ENCODE measurements at places on chromosomes 13 and 19. TPM values are rescaled to one million over a fixed set of nuclear protein-coding genes. Genes with fewer than 3 reads are reported as not detected.

NRTN gene
- total RNA-seq = 6.2 TPM

NACC1 gene
- 72.0 TPM for total RNA-seq

PSG11 gene
- total RNA-seq = not detected

FLT3LG gene
- 10.2 TPM for total RNA-seq

SYCN gene
- 1.1 TPM for total RNA-seq

OLFM2 gene
- total RNA-seq = 10.8 TPM

MBD3L2 gene
- total RNA-seq = not detected

ZNF177 gene
- 3.4 TPM for total RNA-seq

STK24 gene
- 113 TPM for total RNA-seq

DNA sequence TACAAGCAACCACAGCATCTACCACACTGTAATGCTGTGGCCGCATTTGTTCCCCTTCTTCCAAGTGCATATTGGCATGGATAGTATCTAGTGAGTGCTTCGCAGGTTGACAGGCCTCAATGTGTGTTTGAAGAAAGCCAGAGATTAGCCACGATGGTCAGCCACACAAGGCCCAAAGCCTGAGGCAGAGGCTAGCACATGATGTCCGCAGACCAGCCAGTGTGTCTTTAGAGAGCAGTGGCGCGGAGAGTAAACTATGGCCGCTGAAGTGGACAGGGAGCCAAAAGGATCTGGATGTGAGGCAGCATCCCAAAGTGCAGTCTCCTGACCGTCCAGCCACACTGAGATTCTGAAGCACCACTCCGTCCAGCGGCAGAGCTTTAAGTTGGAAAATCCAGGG lies 36.0 kb downstream of the BRD4 start:
- no peak for DNase-seq

DNA sequence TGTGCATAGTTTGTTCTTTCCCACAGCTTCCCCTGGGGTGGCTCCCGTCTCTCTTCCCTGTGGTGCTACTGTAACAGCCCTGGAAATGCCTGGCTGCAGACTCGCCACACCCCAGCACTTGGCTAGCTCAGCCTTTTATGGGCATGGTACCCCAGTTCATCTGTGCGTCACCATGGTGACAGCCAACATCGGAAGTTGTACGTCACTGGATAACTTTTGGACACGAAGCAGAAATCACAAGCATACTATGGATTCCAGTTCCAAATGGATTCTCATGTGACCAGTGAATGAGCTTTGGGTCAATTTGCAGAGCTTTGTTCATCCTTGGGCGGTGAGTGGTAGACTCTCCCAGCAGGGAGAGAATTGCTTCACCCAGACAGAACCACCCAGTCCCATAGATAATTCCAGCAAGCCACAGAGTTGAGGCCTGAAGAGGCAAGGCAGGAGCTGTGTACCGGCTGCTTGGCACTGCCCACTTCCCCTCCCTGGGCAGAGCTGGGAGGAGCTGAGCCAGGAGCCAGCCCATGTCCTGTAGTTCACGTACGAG lies 54.4 kb downstream of the COL4A2 start:
- DNase-seq = peak; percentile 62

- no peak for DNase-seq
These were observed 48.4 kb downstream of the WASF3 start for GRCh38 chr13:26605845-26606244.

GRCh38 chr19:3844596-3844995 lies 24.2 kb downstream of the ZFR2 start:
- no peak for DNase-seq

DNA sequence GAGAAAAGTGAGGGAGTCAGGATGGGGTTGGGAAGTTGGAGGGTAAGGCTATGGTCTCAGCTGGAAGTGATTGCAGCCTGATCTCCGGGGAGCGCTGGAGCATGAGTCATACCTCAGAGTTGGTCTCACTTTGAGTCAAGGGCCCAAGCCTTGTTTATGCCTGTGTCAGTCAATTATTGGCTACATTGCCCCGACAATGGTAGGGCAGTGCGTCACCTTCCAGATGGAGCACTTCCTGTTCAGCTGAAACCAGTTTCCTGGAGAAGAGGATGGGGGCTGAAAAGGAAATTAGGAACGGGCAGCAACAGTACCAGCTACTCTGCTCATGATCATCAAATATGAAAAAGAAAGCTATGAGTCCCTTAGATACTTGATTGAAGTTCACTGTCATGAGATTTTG lies 60.4 kb downstream of the ADGRE1 start:
- DNase-seq = peak; percentile 10

GRCh38 chr19:53980539-53981375 lies 10.7 kb upstream of the CACNG6 start:
- no peak for DNase-seq

DNA sequence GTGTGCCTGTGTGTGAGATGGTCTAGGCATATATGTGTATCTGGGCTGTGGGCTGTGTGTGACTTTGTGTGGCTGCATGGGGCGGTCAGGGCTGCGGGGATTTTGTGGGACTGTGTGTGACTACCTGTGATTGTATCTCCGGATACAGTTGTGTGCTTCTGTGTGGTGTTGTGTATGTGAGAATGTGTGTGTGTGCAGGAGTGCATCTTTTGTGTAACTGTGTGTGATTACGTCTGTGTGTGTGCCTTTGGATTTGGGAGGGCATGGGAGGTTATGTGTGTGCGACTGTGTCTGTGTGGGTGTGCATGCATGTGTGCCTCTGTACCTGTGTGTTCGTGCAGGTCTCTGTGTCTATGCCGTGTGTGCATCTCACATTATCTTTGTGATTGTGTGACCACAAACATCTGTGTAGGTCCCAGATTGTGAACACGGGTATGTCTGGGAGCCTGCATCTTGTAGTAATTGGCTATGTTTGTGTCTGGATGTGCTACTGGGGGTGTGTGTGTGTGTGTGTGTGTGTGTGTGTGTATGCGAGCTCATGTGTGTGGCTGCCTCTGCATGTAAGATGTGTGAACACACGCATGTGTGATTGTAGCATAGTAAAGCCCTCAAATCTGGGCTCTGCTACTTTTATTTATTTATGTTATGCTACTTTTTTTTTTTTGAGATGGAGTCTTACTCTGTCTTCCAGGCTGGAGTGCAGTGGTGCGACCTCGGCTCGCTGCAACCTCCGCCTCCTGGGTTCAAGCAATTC lies 7.6 kb downstream of the EHD2 start:
- DNase-seq = no peak

GRCh38 chr13:44508562-44509077 lies 67.5 kb downstream of the TSC22D1 start:
- no peak for DNase-seq

- peak; percentile 38 for DNase-seq
These were observed 306.1 kb downstream of the IRS2 start for GRCh38 chr13:109480011-109480955.

- DNase-seq = no peak
These were observed 961 bp upstream of the VSIG10L start for GRCh38 chr19:51342631-51343569.

DNA sequence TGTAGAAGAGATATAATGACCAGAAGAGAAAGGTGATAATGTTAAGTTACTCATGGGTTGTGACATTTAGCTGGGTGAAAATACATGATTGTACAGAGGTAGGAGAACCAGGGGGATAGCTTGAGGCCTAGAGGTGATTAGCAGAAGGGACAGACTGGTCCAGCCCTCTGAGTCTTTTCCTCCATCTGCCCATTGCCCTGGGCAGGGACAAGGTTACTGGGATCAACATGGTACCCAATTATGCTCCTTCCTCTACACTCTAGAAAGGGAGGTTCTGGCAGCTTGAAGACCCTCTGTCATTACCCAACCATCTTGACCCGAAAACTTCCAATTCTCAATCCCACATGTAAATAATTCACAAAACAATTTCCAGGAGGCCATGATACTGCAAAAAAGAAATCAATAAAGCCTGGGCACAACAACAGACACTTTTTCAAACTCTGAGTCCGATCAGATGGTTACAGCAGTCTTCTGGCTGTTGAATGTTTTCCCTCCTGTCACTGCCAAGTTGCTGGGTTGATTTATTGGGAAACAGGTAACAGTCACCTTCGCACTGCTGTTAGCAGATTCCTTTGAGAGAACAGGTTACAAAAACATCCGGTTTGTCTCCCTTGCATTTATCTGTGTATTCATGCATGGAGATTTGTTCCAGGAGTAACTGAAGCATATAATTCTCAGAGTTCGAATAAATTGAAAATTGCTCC lies 239.1 kb upstream of the HTR2A start:
- DNase-seq = peak; percentile 27

GRCh38 chr13:97544031-97544765 lies 110.2 kb downstream of the RAP2A start:
- DNase-seq = no peak

DNA sequence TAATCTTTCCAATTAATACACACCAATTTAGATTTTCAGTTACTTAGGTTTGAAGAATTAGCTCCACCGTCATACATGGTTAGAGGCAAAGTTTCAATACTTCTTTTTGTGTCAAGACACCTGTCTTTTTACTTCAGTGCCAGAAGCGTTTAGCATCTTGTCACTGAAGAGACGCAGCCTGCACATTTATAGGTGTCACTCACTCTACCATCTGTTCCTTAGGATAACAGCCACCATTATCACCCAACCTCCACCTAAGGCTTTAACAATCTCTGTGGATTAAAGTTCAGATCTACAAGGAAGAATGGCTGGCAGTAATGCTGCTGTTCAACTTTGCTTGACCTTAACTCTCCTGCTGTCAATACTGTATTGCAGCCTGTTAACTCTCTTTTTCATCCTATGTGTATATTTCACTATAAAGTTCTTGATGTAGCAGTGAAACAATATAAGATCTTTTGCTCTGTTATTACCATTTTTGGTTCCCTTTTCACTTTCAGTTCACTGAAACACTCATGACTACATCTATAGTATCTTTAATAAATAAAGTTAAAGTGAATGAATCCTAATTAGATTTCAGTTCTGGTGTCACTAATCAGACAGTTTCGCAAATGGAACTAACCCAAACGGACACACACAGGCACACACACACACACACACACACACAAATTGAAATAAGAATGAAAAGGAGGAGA lies 435.6 kb downstream of the PCDH9 start:
- DNase-seq = no peak

GRCh38 chr13:27354379-27354778 lies 70.0 kb upstream of the GTF3A start:
- DNase-seq = no peak

DNA sequence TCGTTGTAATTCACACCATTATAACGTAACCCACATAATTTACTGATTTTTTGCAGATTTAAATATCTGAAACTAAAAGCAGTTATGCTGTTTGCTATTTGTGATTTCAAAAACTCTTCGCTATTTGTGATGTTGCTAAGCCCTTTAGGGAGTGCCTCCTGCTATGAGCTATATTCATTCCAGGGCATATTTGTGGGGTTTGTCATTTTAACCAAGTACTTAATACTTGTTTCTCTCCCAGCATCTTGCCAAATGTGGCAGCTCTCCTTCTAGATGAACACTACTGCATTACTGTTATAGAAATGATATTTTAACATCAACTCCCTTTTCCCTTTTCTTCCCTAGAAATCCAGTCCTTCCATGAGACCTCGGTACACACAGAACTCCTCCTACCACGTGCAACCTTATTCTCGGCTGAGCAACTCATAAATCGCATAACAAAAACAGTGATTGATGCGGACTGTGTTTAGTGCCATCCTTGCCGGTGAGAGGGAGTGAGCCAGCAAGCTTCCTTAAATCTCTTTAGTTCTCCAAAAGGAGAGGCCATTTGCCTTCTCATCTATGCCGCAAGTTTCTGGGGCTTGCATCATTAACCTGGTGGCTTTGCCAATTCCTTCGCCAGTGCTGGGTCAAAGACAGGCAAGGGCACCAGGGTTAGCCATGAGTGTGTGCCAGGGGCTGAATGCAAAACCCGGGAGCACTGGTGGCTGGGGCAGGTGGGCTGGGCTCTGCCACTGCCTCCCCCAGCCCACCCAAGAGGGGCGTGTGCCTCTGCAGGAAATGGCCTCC lies 33.4 kb downstream of the RFX2 start:
- DNase-seq = no peak

DNA sequence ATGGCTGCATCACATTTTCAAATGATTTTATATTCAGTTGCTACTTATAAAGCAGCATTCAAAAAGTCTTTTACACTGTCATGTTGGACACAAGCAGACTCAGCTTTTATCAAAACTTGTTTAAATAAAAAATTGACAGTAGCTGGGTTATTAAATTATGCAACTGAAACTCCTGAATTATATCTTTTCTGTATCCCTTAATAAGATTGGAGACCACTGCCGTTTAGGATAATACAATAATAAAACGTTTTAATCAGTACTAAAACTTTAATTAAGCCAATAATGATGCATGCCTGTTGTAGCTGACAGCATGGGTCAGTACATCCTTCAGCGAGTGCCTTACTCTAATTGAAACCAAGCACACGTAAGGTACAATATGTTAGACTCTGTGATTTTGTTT lies 78.0 kb downstream of the DPY19L3 start:
- DNase-seq = no peak

DNA sequence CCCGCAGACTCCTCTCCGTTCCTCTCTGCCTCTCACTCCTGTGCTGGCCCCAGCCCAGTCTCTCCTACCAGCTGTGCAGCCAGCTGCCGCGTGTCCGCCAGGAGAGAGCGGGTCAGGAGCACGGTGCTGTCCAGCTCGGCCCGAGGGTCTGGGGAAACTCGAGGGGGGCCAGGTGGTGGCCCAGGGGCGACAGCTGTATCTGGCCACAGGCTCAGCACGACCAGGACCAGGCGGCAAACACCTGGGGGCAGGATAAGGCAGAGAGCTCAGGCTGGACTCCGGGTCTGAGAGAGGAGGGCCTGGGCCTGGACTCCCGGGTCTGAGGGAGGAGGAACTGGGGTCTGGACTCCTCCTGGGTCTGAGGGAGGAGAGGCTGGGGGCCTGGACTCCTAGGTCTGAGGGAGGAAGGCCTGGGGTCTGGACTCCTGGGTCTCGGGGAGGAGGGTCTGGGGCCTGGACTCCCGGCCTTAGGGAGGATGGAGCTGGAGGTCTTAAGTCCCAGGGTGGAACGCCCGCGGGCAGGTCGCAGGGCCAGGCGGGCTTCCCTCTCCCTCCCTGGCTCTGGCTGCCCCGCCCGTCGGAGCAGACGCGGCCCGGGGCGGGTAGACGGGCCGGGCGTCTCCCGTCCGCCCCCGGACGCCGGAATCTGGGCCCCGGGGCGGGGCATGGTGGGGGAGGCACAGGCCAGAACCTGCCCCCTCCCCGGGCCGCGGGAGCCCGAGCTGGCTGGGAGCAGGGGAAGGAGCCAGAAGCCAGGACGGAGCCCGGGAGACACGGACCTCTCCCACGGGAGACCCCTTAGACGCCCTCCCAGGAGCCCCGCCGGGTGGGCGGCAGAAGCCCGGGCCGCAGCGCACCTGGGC lies 1.3 kb downstream of the IL11 start:
- no peak for DNase-seq

- peak; percentile 67 for DNase-seq
These were observed at the start of gene HIF3A for GRCh38 chr19:46296722-46297461. Gene HIF3A, plus strand, starts transcription at chr19:46297042. Its CDS starts 35 bp downstream, at chr19:46297077.
